Stimulated activated CD8-positive, alpha-beta memory T cell treated with anti-CD3 and anti-CD28 coated beads, Interleukin-7, amount 100 ng/mL, for 1 hour (primary cell): ENCODE measurements at places on chromosomes 3 and 15.

GRCh38 chr3:120468635-120469295 lies 18.0 kb upstream of the FSTL1 start:
- DNase-seq, result no peak

GRCh38 chr15:65336493-65337435 lies 32.3 kb downstream of the RNU5B-1 start:
- no peak for DNase-seq

- DNase-seq, result no peak
These were observed 48.3 kb upstream of the MUC13 start for GRCh38 chr3:124982855-124983254.

DNA sequence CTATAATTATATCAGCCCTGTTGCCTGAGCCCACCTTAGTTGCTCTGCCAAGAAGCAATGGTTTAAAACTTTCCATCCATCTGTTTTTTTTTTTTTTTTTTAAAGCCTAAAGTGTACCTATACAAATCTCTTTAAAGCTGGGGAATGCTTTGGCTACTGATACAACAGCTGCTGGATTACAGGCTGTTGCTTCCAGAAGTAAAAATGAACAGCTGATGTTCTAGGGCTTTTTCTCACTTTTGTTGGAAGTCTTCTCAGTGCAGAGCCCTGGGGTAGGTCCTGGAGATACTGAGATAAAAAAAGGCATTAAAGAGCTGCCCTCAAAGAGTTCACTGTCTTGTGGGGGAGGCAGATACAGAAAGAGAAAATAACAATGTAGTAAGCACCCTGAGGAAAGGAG lies 218.1 kb downstream of the NLGN1 start:
- no peak for DNase-seq
